ENCODE measurements at places on chromosomes 3 and 15.

- peak; percentile 48 for DNase-seq
Measured at GRCh38 chr15:85941186-85941855, 138.3 kb upstream of the AGBL1 start.

DNA sequence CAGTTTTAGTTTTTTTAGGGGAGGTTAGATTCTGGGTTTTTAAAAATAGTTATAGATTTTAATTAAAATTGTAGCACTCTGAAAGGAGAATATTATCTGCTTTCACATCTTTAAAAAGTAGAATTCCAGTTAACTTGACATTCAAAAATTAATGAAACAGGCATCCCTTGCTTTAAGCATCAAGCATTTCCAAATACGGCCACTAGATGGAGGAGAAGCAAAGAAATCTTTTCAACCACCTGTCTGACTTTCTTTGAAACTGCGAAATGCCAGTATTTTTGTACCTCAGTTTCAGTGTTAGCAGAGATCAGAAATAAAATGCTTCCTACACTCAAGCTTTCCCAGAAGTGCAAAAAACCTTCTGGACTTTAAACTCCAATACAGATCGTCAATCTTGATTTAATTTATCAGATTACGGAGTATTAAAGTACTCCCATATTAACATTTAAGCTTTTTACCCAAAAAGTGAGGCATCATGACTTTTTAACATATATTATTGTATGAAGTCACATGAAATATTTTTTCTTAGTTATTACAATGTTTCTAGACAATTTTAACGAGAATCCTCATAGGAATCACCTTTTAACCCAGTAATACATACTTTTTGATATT is 153.3 kb downstream of the P3H2 start:
- DNase-seq: peak; percentile 66

DNA sequence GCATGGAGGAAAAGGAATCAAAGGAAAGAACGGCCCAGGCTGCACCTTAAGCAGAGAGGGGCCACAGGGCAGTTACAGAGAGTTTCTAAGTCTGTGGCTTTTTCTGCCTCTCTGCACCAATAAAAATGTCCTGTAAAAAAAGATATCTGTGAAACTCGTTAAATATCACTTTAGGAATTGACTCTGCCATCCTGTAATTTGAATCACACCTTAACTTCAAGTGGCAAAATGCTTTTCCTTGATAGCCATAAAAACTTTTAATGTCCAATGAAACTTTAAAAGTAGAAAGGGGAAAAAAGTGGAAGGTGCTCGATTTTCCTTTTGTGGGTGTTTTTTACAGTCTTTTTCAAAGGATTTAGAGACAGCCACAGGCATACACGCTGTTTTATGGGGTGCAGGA is 255.7 kb downstream of the ARRDC4 start:
- no peak for DNase-seq

DNA sequence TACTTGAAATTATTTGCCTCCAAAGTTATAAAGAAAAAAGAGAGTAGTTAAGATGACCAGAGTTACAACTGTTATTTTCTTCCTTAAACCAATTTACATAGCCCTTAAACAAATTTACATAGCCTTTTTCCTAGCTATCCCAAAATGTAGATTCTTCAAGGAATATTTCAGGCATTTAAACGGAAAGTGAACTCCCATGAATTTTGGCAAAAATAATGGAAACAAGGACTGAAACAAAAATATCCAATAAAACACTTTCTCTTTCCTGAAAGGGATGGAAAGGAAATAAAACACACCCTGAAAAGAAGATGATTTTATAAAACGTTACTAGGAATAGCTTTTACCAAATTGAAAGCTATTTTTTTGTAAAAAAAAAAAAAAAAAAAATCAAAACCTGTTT is 418.6 kb downstream of the FOXP1 start:
- no peak for DNase-seq

DNA sequence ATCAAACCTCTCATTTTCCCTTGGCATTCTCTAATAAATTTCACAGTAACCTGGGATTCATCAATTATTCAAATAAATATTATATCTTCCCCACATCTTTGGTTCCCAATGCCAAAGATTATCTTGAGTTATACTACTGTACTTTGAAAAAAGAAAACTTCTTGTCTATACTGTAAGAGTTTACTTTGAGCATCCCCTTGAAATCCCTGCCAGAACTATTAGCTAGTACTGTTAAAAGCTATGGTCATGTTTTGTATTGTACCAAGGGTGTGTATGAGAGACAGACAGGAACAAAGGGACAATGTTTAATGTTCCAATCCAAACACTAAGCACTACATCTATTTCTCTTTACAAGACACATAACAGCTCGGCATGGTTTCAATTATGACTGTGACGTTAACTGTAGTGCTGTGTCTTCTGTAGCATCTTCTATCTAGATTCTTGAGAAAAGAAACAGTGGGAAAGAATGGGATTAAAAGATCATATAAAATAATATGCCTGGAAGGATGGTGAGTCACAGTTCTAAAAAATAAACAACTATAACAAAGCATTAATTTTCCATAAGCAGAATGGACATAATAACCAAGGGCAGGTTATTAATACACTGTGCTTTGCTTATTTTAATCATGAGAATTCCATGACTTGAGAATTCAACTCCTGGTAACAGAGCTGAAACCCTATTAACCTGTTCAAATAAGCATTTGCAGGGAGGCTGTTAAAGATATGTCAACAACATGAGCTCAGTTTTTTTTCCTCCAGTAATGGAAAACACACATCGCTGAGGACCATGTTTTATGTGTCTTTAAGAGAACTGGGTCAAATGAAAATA is 71.1 kb downstream of the ALDH1A2 start:
- DNase-seq: peak; percentile 43

GRCh38 chr3:18069568-18069967 is 327.1 kb upstream of the TBC1D5 start:
- DNase-seq: no peak

DNA sequence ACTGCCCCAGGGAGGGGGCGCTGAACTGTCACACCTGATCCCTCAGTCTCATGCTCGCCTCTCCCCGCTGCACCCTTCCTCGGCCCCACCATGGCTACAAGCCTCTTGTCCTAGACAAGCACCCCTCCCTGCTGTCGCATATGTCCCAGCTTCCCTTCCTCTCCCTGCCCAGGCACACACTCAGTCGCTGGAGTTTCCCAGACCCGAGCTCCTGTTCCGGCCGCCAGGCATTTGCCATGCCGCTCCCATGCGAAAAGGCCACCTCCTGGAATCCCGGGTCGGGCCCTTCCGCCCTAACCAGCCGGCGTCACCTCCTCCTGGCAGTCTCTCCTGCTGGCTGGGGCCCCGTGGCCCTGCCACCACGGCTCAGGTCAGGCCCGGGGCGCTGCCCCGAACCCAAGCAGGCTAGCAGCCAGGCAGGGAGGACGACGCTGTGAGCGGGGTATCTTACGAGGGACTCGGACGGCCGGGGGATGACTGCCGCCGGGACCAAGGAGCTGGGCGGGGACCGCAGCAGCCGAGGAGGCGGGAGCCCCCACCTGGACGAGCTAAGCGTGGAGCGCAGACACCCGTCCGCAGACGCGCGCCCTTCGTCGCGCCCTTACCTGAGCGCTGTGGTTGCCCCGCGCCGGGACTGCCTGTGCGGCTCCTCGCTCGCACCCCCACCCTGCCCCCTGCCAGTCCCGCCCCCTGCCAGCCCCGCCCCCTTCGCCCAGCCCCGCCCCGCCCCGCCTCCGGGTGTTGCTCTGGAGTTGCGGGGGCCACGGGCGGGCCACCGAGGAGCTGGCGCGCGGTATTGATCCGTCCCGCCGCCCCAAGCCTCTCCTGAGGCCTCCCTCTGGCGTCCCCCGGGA is at the start of gene ALS2CL:
ALS2CL (minus strand) TSS at position 642 of the 854 bp plus-strand sequence. CDS start 4,239 bp downstream, outside the sequence.
- no peak for DNase-seq

DNA sequence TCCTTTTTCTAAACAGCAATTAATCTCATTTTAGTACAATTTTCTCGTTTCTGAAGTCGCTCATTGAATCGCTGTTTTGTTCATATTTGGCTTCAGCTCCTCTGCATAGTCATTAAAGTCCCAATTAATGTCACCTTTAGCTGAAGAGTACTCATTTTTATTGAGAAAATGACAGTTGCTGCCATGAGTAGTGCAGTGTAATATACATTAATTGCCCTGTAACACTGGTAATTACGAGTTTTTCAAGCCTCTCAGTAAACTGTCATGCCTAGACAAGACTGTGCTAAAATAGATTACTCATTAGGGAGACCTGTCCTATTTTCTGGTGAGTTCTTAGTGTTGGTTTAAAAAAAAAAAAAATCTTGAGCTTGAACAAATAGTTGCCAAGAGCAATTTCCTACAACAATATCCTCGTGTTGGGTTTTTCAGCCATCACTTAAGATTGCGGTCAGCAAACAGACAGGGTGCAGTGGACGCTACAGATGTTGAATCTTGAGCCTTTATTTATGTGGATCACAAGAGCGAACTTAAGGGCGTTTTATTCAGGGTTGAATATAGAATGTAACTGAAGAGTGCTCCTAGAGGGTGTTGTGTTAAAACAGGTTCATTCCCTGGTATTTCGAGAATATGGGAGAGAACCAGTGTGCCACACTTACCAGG is 176.0 kb downstream of the CDIN1 start:
- DNase-seq: peak; percentile 3

GRCh38 chr3:51375136-51375535 is 10.0 kb upstream of the MANF start:
- DNase-seq: no peak

DNA sequence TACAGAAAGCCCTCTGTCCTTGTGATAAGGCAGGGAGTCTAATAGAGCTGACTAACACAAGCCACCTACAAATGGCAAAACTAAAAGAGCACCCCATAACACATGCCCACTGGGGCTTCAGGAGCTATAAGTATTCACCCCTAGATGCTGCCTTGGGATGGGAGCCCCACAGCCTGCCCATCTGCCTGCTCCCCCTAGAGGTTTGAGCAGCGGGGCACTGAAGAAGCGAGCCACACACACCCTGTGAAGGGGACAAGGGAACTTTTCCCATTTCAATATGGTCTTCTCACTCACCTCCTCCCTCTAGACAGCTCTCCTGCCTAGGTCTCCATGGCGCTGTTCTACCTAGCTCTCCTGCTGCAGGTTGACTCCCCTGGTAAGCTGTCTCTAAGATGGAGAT is 261.0 kb downstream of the SHQ1 start:
- no peak for DNase-seq

- DNase-seq: no peak
Measured at GRCh38 chr3:50122661-50123391, 32.3 kb upstream of the SEMA3F start.

DNA sequence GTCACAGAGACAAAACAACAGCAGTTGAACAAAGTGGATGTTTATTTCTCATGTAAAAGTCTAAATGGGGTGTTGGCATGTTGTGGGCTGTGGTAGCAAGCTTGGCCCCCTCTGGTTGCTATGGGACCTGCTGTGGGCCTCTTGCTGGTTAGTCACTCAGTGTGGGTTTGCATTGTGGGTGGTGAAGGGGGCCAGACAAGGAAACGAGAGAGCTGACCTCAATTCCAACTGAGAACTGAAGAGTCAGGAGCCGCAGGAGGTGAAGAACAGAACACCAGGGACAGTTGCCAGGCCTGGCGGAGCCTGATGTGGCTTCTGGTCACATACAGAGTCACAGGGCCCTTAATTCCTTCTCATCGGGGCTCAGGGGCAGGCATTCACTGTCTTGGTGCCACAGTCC is 1.9 kb upstream of the ADPGK start:
- peak; percentile 87 for DNase-seq

- DNase-seq: no peak
Measured at GRCh38 chr3:43013743-43014155, 34.6 kb downstream of the GASK1A start.

GRCh38 chr3:17087509-17087908 is 202.8 kb downstream of the PLCL2 start:
- DNase-seq: no peak

GRCh38 chr15:74185710-74186348 is 12.3 kb downstream of the ISLR start:
- no peak for DNase-seq

GRCh38 chr3:145942052-145942451 is 218.9 kb downstream of the PLOD2 start:
- peak; percentile 46 for DNase-seq

DNA sequence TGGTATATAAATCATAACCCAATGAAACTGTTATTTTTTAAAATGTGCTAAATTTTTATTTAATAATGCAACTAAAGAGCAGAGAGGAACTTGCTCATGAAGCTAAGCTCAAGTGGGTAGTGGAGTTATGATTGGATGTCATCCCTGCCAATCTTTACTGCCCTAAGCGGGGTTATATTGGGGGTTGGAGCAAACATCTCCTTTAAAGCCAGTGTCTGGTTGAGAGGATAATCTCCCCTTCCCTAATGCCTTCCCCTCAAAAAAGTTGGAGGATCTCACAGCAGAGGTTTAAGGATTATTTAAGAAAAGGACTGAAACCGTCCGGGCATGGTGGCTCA is 32.1 kb upstream of the CLASP2 start:
- DNase-seq: no peak

GRCh38 chr15:100704281-100705055 is 102.1 kb downstream of the ASB7 start:
- DNase-seq: peak; percentile 74

DNA sequence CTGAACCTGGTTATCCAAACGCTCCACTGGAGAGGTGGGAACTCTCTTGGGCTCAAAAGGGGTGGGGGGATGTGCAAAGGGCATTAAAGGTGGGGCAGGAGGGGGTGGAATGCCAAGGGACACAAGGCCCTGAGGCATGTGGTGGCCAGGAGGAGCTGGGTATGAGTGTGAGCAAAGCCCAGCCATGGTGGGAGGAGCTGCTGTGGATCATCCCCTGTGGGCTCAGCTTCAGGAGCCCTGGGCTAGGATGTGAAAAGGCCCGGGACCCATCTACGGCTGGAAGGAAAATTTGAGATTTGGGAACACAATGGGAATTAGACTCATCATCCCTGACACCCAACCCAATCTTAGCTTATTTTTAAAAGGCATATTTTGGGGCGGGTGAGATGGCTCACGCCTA is 33.3 kb downstream of the MGLL start:
- no peak for DNase-seq

DNA sequence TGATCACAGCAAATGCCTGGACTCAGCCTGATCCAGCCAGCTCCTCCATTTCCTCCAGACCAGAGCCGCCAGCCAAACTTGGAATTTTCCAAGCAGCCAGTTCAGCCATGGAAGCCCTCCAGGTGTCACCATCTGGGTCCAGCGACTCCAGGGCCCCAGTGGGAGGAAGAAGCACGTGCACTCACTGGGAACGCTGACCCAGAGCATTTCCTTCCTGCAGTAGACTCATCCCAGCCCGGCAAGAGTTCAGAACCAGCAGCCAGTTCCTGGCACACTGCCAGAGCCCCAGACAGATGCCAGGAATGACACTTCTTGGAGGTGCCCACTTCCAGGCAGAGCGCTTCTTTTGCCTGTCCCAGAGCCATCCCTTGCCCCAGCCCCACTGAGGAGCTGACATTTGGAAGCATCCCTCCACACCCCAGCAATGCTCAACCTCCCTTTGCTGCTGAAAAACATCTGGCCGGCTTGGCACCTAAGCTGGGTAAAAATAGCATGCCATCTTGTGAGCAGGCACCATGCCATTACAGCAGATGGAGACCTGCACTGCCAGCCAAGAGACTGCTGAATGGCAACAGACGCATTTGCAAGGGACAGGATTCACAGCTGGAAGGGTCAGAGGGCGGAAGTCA is 460.3 kb upstream of the PROK2 start:
- no peak for DNase-seq
